Epithelial cell of prostate (primary cell): ENCODE measurements at places on chromosomes 12 and 14.
A peak's percentile ranks its signal among the peaks of the same experiment; 100 is the strongest.

GRCh38 chr12:388541-389141 is 479 bp downstream of the KDM5A start:
- DNase-seq, result no peak

DNA sequence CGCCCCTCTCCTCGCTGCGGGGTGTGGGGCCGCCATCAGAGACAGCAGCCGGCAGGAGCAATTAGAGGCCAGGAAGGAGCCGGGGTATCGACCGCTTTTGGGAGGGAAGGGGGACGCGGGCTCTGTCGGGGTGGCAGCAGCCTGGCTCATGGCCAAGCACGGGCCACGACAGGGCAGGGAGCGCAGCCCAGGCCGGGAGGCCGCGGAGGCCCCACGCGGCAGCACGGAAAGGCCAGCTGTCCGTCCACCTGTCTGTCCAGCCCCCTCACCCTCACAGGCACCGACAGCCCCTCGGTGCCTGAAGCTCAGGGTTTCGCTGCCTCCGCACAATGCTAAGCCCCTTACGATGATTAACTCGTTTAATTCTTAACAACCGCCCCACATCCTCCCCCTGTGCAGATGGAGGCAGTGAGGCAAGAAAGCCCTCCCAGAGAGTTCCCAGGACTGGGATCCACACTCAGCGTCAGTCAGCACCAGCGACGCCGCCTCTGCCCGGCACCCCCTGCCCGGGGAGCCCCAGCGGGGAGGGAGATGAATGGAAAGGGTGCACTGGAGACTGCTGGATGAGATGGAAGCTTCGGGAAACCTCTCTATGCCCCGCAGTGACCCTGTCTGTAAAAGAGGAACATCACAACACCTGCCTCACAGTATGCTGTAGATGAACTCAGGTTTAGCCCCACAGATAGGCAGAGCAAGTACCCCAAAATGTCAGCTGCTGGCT is 23.7 kb downstream of the NCOR2 start:
- DNase-seq, result no peak

- DNase-seq, result peak; percentile 95
Measured at GRCh38 chr12:64181430-64182291, 40.4 kb downstream of the KICS2 start.

GRCh38 chr14:66842911-66843512 is 335.1 kb downstream of the GPHN start:
- no peak for DNase-seq

DNA sequence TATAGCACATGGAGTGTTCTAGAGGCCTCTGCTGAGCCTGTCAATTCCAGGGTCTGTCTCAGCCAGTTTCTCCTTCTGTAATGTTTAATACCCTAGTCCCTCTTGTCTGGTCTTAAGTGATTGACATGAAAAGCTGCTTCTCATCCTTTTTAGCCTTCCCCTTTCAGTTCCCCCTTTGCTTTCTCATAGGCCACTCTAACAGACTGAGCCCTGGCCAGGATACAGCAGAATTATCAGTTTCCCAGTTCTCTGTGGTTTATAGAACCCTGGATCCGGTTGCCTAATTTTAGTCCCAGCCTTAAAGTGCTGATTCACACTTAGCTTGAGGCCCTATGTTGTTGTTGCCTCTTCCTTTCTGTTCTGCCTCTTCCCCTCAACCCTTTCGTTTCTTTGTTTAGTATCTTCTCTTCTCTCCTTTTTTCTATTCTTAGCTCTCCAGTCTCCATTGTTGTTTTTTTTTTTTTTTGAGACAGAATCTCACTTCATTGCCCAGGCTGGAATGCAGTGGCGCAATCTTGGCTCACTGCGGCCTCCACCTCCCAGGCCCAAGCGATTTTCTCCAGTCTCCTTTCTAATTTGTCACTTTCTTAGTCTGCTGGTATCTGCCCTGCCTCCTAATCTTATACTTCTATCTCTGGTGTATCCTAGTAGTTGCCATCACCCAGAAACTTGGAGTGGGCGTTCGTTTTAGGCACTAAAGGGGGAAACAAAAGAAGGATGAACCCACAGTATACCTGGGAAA is 2.9 kb upstream of the BIN2 start:
- DNase-seq, result no peak

DNA sequence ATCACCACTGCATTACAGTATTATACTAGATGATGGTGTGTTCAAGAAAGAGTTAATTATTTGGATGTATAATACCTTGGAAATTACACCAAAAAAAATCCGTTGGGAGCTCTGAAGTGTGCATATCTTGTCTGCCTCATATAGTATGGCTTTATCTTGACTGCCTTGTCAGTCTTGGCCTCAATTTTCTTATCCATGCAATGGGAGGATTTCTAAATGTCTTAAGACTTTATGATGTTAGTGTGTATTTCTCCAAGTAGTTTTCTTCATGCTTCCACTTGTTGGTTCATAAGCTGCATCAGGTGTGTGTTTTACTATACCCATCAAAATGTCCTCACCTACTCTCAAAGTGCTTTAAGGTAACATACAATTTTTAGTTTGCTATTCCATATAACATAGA is 84.6 kb downstream of the FGD4 start:
- no peak for DNase-seq
